ENCODE measurements at places on chromosomes 3 and 15. TPM values are rescaled to one million over a fixed set of nuclear protein-coding genes. Genes with fewer than 3 reads are reported as not detected.

DNA sequence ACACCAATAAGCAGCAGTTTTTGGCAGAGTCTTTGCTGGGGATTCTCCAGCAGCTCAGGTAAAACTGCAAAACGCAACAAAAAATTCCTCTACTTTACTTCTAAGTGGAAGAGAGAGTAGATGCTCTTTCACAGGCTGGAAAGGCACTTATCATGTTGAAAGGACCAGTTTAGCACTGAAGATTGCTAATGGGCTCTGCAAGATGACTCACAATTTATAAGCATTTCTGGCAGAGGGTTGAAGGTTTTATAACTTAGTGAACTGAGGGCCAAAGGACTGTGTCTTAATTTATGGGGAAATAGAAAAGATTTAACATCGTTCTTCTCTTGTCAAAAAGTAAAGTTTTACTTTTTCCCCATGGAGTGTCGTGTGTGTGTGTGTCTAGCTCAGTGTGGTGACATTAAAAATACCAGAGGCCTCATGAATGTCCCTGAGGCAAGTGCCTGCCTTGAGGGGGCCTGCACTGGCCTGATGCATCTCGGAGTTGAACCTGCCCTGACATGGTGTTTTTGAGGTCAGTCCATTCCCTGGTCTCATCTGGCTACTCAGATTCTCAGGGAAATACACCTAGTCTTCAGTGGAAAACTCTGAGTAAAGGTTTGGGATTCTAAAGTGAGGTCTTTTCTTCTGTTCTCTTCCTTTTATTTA lies 1092.0 kb downstream of the NAALADL2 start:
- DNase-seq = peak; percentile 36

DNA sequence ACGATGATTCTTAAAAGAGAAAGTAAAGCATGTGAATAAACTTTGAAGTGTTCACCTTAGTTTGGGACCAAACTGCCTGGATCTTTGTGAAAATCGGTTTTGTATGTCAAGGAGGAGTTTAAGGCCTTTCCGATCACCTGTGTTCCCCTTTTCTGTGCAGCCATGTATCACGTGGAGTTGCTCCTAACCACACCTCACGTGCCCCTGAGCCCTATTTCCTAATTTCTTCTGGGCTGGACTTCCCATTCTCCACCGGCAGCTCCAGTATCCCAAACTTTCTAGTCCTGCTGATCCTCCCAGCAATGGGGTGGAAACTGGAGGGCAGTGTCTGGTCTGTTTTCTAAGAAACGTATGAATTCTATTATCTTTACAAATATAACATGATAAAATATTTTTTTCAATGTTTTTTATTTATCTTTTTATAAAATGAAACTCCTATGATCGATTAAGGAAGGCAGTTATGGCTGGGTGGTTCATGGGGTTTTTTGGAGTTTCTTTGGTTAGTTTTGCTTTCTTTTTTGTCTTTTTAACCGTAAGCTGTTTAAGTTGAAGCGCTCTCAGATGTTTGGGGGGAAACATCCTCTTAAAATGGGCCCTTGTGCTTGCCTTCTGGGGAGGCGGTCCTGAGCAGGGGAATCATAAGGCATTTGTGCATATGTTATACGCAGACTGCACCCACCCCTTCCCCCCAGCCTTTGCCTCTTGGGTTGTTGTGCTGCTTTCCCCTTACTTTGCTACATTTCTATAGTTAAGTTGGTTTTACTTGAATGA lies 43.6 kb upstream of the WWTR1 start:
- no peak for DNase-seq

DNA sequence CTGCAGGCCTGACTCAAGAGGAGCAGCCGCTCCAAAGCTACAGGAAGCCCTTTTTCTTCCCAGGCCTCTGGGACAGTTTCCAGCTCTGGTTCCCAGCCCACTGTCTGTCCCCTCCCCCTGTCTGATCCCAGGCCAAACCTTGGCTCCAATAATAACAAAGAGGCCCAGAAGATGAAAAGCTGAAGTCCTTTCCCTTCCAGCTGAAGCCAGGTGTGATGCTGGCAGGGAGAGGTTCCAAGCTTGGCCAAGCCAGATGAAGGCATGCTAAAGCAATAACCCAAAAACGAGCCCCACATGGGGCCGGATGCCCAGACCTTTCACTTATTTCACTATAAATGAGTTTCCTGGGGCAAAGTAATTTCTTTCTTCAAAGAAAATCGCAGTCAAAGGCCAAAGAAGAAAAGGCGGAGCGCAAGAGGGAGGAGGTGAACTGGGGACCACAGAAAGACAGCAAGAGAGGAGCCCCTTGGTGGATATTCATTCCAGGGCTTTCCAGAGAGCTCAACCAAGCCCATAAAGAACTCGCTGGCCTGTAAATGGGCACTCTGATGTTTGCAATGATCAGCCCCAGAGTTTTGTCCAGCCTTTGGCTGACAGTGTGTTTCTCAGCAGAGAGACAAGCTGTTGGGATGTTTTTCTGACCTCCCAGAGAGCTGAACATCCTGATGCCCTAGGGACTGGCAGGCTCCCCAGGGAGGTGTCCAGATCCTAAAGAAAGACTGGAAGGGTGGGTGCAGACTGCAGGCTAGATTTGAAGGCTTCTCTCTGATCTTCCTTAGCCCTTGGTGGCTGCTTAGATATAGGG lies 157.6 kb downstream of the UACA start:
- peak; percentile 86 for DNase-seq

RASL12 gene
- polyA plus RNA-seq = 12.2 TPM

GRCh38 chr15:73375012-73375411 lies 6.3 kb upstream of the HCN4 start:
- DNase-seq = no peak

- no peak for DNase-seq
These were observed 10.8 kb downstream of the ZWILCH start for GRCh38 chr15:66515901-66516322.

DNA sequence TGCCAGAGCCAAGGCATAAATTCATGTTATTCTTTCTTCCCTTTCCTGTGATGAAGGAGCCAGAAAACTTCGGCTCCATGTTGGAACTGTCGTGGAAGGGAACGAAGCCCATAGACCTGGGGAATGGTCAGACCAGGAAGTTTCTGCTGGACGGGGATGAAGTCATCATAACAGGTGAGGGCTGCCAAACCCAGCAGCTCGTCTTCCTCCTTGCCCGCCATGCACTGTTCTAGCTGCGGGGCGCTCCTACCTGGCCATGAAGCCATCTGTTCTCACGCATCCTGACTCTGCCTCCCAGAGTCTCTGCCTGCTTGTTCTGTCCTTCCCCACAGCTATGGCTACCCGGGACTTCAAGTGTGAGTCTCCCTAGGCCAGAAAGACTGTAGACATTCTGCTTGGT lies 28.2 kb downstream of the FAH start:
- no peak for DNase-seq

DNA sequence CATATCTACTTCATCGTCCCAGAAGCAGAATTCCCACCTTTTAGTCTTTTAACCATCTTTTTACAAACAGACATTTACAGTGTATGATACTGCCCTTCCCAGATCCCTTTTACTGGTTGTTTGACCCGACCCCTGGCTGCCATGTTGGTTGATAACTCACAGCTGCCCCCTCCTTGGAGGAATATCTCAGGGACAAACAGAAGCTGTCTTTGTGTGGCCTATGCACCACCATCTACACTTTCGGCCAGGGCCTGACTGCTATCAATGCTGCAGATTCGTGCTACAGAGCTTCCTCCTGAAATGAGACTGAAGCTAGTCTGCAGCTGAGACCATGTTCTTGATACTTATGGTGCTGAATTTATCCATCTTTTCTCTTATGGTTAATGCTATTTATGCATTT lies 6.6 kb upstream of the POLQ start:
- no peak for DNase-seq

DNA sequence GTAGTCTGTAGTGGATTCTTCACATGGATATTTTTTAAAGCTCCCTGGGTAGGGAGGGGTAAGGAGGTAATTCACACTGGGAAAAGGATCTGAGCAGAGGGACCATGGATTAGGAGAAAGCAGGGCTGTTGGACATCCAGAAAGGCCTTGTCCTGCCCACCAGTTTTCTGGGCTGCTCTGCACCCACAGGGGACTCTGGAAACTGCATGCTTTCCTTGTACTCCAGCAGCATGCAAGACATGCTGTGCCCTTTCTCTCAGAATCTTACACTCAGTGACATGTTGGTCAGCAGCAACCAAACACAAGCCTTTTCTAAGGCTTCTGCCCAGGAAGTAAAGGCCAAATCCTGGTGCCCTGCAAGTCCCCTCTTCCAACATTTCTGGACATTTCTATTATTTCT lies 2.5 kb upstream of the FBN1 start:
- DNase-seq = no peak

DNA sequence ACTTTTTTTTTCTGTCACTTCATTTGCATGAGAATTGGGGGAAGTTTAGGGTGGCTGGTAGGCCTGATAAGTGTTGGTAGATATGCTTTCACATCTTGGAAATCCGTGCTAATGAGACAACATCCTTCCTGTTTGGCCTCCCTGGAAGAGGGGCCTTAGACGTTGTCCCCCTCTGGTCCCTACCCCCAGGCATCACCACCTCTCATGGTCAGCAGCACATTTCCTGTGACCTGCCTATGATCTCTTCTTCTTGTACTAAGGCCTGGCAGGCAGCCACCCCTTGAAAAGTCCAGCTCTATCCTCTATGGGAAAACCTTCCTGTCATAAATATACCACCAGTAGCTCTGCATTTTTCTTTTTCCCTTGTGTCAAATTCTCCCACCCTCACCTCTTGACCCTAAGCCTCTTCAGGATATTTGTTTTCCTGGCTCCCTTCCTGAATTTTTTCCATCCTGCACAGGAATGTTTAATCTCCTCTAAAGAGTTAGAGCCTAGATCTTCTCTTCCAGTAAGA lies 107.8 kb downstream of the SNRK start:
- peak; percentile 76 for DNase-seq

- peak; percentile 49 for DNase-seq
These were observed 4.8 kb upstream of the ISLR start for GRCh38 chr15:74168711-74169126.

GRCh38 chr3:56917361-56918110 lies 115.8 kb upstream of the ARHGEF3 start:
- peak; percentile 79 for DNase-seq

- DNase-seq = no peak
These were observed 258.9 kb downstream of the ABHD5 start for GRCh38 chr3:43949594-43949993.

GRCh38 chr3:127079211-127079610 lies 96.3 kb downstream of the PLXNA1 start:
- DNase-seq = no peak

- DNase-seq = no peak
These were observed 59.4 kb upstream of the TIMP4 start for GRCh38 chr3:12218161-12218560.

ZBED2 gene
- not detected for polyA plus RNA-seq

GRCh38 chr3:179495483-179495882 lies 44.2 kb upstream of the GNB4 start:
- no peak for DNase-seq

RHOV gene
- polyA plus RNA-seq = 0.15 TPM

ADAMTS9 gene
- polyA plus RNA-seq = 68.5 TPM

LRRK1 gene
- 6.4 TPM for polyA plus RNA-seq

GJD2 gene
- polyA plus RNA-seq = 7.2 TPM

DNA sequence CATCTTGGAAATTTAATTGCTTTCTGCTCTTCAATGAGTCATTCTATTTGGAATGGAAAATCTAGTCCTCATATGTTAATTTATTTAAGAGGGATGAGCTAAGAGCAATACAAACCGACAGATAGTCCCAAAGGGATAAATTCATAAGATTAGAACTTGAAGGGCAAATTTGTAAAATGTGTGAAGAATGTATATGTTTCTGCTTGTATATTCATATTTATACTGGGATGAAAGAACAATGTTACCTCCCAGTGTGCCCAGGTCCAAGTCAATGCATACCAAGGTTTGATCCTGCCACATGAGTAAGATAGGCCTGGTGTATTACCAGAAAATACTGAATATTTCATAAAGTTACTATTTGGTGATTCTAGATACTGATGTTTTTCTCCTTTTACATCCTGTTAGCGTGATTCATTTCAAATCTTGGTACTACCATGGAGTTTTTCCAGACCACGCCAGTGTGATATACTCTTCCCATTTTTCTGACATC lies 255.6 kb upstream of the SEMA6D start:
- DNase-seq = no peak

OR5H2 gene
- polyA plus RNA-seq = not detected

CD200R1 gene
- polyA plus RNA-seq = 2.2 TPM

LSAMP gene
- polyA plus RNA-seq = 12.1 TPM

GMPS gene
- 52.6 TPM for polyA plus RNA-seq

PPP1R14D gene
- polyA plus RNA-seq = not detected

DNA sequence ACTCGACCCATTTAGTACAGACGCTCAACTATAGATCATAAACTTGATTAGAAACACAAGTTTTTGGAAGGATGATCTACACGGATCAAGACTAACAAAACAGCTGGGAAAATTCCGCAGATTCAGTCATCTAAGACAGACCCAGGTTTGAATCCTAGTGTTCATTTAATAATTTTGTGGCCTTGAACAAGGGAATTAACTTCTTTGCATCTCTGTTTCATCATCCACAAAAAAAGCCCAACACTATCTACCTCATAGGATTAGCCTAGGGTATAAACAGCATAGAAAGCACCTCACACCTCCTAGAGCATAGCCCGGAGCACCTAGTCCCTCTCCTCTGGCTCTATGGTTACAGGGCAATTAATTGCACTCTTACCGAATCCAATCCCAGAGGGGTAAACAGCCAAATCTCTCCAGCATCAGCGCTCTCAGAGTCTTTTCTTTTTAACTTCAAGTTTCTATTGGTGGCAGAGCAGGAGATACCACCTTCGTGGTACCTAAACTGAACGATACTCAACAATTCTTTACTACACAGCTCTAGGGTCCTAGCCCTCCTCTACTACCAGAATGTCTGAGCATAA lies 3.5 kb downstream of the TBL1XR1 start:
- no peak for DNase-seq

GRCh38 chr15:96585484-96586386 lies 255.2 kb downstream of the NR2F2 start:
- no peak for DNase-seq

GRCh38 chr3:62019906-62020305 lies 353.4 kb downstream of the FEZF2 start:
- DNase-seq = no peak

DNA sequence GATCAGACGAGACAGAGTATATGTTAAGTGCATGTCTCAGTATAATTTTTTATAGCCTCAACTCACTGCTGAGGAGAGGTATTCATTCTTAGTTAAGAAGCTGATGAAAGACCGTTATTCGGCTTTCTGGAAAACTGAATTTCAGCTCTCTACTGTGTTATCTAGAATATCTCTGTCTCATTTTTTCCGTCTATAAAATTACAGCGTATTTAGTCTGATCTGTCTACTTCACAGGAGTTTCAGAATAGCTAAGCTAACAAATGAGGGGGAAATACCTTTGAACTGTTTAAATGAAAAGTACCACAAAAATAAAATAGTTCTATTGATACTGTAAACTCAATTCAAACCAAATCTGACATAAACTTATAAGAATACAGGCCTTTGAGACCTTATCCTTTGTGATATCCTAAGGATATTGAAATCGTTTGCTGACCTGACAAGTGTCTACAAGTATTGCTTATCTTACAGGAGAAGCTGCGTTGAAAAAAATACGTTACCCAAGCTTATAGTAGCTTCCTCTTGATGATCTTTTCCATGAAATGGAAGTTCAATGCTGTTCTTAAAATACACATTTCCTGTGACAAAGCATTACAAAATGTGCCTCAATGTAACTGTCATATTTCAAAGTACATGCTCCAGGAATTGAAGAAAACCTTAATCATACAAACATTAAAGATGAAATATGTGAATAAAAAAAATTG lies 104.6 kb downstream of the IL1RAP start:
- no peak for DNase-seq

Data from muscle of back (tissue), 13 donors.